ENCODE measurements at places on chromosomes 2 and 18.

GRCh38 chr2:105919191-105919811 lies 174.6 kb downstream of the NCK2 start:
- DNase-seq, result no peak

DNA sequence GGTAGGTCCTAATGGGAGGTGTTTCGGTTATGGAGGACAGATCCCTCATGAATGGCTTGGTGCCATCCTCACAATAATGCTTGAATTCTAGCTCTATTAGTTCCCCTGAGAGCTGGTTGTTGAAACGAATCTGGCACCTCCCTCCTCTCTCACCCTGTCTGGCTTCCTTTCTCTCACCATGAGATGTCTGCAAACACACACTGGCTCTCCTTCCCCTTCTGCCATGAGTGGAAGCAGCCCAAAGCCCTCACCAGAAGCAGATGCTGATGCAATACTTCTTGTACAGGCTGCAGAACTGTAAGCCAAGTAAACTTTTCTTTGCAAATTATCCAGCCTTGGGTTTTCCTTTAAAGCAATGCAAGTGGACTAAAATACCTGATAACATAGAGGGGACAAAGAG lies 86.6 kb downstream of the RND3 start:
- DNase-seq, result no peak

DNA sequence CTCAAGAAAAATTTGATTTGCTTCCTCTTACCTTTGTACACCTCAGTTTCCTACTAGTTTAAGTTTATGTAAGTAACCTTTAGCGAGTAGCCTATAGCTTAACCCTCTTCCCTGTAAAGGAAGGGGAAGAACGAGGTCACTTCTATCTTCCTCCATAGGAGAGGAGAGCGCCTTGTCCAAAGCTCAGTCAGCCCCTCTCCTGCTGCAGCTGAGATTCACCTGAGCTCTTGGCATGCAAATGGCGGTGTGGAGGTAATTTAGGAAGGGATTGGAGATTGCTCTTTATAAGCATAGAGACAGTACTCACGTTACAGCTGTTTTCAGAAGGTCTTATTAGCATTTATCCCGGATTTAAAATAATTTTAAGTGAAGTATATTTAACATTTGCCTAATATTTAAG lies 27.8 kb upstream of the SERPINB12 start:
- DNase-seq, result peak; percentile 35

DNA sequence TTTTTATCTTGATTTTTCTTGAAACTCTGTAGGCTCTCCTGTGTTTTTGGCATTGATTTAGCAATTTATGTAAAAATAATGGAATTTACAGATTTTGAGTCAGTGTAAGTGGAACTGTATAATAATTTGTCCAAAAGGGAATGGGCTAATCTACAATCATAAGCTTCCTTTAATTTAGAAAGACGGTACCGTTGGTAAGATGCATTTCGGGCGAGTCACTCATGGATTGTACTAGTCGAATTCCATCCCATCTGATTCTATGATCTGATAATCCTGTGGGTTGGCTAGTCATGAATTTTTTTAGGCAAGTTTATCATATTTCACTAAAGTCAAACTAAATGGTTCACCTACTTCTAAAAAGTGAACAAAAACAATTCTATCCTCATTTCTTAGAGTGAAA lies 133.4 kb downstream of the ZNF407 start:
- DNase-seq, result no peak

All from GM23338 (cell line).